Kidney epithelial cell (primary cell): ENCODE measurements at places on chromosomes 16 and 17. TPM values are rescaled to one million over a fixed set of nuclear protein-coding genes. Genes with fewer than 3 reads are reported as not detected.

GRCh38 chr17:78664476-78665386 is 87.5 kb upstream of the DNAH17 start:
- DNase-seq: no peak

- no peak for DNase-seq
Observed at GRCh38 chr16:27822996-27823395, 240.5 kb downstream of the GSG1L start.

DNA sequence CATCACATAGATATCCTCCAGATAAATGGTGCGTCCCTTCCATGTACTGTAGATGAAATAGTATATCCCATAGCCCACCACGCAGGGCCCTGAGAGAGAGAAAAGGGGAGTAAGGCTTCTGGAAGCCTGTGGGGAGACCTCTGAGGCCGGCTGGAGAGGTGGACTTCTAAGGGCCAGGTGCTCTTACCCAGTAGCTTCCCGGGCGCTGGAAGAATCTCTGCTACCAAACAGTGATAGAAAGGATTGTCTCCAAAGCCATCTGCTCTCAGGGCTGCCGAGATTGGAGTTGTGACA is 718 bp downstream of the SAT2 start:
- DNase-seq: no peak

- no peak for DNase-seq
Observed at GRCh38 chr17:4001048-4001590, 36.9 kb upstream of the ATP2A3 start.

- DNase-seq: no peak
Observed at GRCh38 chr16:9964426-9964825, 217.8 kb downstream of the GRIN2A start.

- DNase-seq: no peak
Observed at GRCh38 chr17:77772461-77772897, 186.0 kb upstream of the TNRC6C start.

DNA sequence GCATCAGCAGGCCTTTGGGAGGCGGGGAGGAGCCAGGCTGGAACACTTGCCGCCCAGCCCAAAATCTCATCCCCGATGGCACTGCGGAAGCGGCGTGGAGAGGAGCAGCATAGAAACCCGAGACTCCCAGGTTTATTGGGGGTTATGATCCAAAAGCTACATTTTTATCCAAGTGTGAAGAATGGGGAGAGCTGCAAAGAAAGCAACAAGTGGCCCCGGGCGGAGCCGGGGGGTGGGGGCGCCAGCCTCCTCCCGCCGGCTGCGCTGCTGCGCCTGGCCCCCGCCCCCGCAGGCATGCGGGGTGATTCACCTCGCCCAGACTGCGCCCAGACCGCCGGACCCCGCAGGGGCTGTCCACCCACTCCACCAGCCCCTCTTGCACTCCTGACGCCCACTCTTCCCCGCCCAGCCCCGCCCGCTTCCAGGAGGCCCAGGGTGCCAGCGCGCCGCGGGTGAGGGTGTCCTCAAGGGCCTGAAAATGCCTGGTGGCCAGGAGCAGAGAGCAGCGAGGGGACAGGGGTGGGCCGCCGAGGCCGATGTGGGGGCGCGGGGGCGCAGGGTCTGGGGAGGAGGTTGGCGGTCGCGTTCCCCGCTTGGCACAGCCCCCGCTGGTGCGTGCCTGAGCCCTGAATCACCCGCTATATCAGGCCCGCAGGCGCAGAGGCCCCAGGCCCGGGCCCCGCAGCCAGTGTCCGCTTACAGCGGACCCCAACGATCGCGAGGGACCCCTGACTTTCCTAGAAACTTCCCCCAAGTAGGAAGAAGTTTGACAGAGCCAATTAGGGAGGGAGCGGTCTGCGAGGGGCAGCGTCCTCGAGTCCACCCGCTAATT is 1.3 kb downstream of the CAVIN1 start:
- DNase-seq: no peak

The CYBA gene
- 734 and 1,005 TPM in 2 replicates for total RNA-seq

The ACSM2A gene
- not detected in 2 replicates for total RNA-seq
